ENCODE measurements at places on chromosomes 16 and 17. TPM values are rescaled to one million over a fixed set of nuclear protein-coding genes. Genes with fewer than 3 reads are reported as not detected.

Gene TSR3
- 38.7 TPM for total RNA-seq

Gene SPATA22
- 0.33 TPM for total RNA-seq

GRCh38 chr16:65473699-65474098, 351.8 kb upstream of the CDH11 start:
- H3K4me3 ChIP-seq, result no peak overlapping the region
- H3K4me1 ChIP-seq, result no peaks in the 10 kb centered on the region
- DNase-seq, result no peak
- no peaks in the 10 kb centered on the region for H3K36me3 ChIP-seq
- no peaks in the 10 kb centered on the region for H3K27me3 ChIP-seq
- no peak overlapping the region for H3K27ac ChIP-seq

GRCh38 chr16:13005721-13006247, 104.4 kb downstream of the SHISA9 start:
- no peak for DNase-seq
- no peaks in the 10 kb centered on the region for H3K36me3 ChIP-seq
- no peak overlapping the region for H3K27ac ChIP-seq
- no peak overlapping the region for H3K4me3 ChIP-seq

Gene IRX6
- total RNA-seq, result 2.8 TPM

Gene GNPTG
- 27.8 TPM for total RNA-seq

Gene CES5A
- total RNA-seq, result 0.09 TPM

DNA sequence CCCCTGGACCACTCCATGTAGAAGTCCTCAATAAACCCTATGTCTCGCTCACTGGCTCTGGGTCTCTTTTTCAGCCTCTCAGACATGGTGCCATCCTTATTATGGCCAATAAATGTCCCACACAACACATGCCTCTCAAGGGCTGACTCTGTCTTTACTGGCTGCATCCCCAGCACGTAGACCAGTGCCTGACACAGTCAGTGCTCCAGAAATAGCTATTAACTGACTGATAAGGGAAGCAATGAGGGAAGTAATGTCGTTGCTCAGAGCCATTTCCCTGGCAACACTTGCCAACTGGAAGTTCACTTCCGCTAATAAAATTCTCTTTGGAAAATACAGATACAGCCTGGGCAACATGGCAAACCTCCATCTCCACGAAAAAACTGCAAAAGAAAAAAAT, 19.1 kb upstream of the APOH start:
- H3K27me3 ChIP-seq, result peaks cover 41% of the 10 kb centered on the region
- H3K4me1 ChIP-seq, result peaks cover 19% of the 10 kb centered on the region
- DNase-seq, result no peak
- H3K4me3 ChIP-seq, result no peak overlapping the region
- no peaks in the 10 kb centered on the region for H3K36me3 ChIP-seq

Gene CORO6
- 2.4 TPM for total RNA-seq

DNA sequence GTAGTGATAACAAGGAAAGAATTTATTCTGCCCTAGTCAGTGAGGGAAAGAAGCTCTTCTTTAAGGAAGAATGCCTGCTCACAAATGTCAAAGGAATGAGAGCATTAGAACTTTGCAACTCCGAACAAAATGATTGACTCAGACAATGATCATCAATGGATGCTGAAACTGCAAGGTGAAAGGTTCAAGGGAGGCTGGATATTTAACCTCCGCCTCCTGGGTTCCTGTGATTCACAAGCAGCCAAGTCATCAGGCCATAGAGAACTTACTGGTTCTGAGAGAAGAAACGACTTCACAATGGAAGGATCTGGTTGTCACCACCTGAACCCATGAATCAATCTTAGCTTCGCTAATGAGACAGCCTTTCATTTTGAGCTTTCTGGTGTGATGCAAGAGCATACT, 16.0 kb upstream of the SCNN1B start:
- no peaks in the 10 kb centered on the region for H3K27me3 ChIP-seq
- no peaks in the 10 kb centered on the region for H3K36me3 ChIP-seq
- H3K4me3 ChIP-seq, result no peak overlapping the region

- no peaks in the 10 kb centered on the region for H3K27me3 ChIP-seq
- H3K4me3 ChIP-seq, result no peak overlapping the region
- no peak overlapping the region for H3K27ac ChIP-seq
- H3K4me1 ChIP-seq, result no peaks in the 10 kb centered on the region
- no peak for DNase-seq
- peaks cover 25% of the 10 kb centered on the region for H3K36me3 ChIP-seq
These were observed 78.1 kb downstream of the TIMM22 start for GRCh38 chr17:1074886-1075605.

- H3K27ac ChIP-seq, result no peak overlapping the region
- no peaks in the 10 kb centered on the region for H3K4me1 ChIP-seq
- H3K36me3 ChIP-seq, result no peaks in the 10 kb centered on the region
- H3K27me3 ChIP-seq, result no peaks in the 10 kb centered on the region
These were observed 31.5 kb upstream of the NOL11 start for GRCh38 chr17:67686241-67686640.

- no peaks in the 10 kb centered on the region for H3K36me3 ChIP-seq
- DNase-seq, result no peak
- no peaks in the 10 kb centered on the region for H3K27me3 ChIP-seq
- no peak overlapping the region for H3K4me3 ChIP-seq
- no peak overlapping the region for H3K27ac ChIP-seq
These were observed 371.6 kb upstream of the MAF start for GRCh38 chr16:79972053-79972704.

Gene SOX8
- total RNA-seq, result 1.3 TPM

DNA sequence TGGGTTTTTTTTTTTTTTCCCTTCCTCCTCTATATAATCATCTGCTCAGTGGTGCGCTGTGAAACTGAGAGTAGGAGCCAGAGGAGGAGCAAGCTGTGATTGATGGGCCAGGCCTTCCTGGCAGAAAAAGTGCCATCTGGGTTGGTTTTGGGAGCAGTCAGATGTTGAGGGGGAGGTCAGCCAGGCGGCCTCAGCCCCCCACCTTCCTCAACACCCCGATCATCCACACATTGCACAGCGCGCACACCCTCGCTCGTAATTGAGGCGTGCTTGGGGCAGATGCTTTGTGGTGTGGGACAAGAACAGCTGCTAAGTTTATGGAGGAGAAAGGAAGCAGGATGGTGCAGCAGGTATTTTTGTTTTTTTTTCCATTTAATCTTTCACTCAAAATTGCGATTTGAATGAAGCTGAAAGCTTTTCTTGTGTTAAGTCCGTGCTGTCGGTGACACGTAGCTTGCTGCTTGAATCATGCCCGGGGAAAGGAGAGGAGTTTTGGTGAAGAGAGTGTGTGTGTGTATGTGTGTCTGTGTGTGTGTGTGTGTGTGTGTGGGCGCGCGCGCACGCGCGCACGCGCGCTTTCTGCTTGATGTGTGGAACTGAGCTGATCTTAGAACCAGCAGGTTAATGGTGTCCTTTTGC, 177.4 kb downstream of the RBFOX1 start:
- H3K36me3 ChIP-seq, result no peaks in the 10 kb centered on the region
- DNase-seq, result no peak
- no peaks in the 10 kb centered on the region for H3K27me3 ChIP-seq
- H3K4me1 ChIP-seq, result no peaks in the 10 kb centered on the region
- no peak overlapping the region for H3K4me3 ChIP-seq

DNA sequence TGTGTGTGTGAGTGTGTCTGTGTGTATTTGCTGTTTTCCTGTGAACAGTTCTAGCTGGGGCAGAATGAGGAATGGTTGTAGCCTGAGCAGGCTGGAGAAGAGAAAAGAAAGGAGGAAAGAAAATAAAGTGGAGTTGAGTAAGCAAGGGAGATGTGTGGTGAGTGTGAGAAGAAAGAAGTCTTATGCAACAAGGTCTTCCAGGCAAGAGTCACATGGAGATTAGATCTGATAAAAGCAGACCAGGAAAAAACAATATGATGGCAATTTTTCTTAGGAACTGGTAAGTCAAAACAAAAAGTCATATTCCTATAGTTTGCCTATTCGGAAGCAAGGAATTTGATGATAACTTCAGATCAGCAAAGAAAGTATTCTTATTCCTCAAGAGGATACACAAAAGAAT, 125.0 kb downstream of the HS3ST3A1 start:
- no peaks in the 10 kb centered on the region for H3K27me3 ChIP-seq
- H3K36me3 ChIP-seq, result no peaks in the 10 kb centered on the region
- DNase-seq, result no peak
- no peaks in the 10 kb centered on the region for H3K4me1 ChIP-seq
- H3K27ac ChIP-seq, result no peak overlapping the region

GRCh38 chr16:59341368-59341767, 607.3 kb upstream of the GOT2 start:
- H3K4me3 ChIP-seq, result no peak overlapping the region
- no peak overlapping the region for H3K27ac ChIP-seq
- no peaks in the 10 kb centered on the region for H3K27me3 ChIP-seq

- peaks cover 30% of the 10 kb centered on the region for H3K36me3 ChIP-seq
- H3K4me3 ChIP-seq, result no peak overlapping the region
- H3K27ac ChIP-seq, result no peak overlapping the region
- H3K4me1 ChIP-seq, result no peaks in the 10 kb centered on the region
- DNase-seq, result no peak
These were observed 24.2 kb upstream of the CMTM4 start for GRCh38 chr16:66720766-66721165.

GRCh38 chr17:67602974-67603373, 114.8 kb upstream of the NOL11 start:
- H3K4me3 ChIP-seq, result no peak overlapping the region
- H3K4me1 ChIP-seq, result no peaks in the 10 kb centered on the region
- no peaks in the 10 kb centered on the region for H3K27me3 ChIP-seq
- peak; percentile 15 for DNase-seq
- H3K36me3 ChIP-seq, result no peaks in the 10 kb centered on the region
- H3K27ac ChIP-seq, result no peak overlapping the region

Data from thymus (tissue), 14 donors.